ENCODE measurements at places on chromosomes 4 and X. TPM values are rescaled to one million over a fixed set of nuclear protein-coding genes. Genes with fewer than 3 reads are reported as not detected.

Gene F8A3
- 2.0 TPM for polyA plus RNA-seq

Gene IRS4
- polyA plus RNA-seq: not detected

Gene MAGEB6
- polyA plus RNA-seq: not detected

Gene CPZ
- polyA plus RNA-seq: 8.2 TPM

Gene TCEAL8
- polyA plus RNA-seq: 57.6 TPM

Gene OPRPN
- polyA plus RNA-seq: not detected

Gene RNF150
- polyA plus RNA-seq: 6.6 TPM

Gene POU4F2
- not detected for polyA plus RNA-seq

Gene IGSF1
- not detected for polyA plus RNA-seq

Gene MSANTD1
- 0.07 TPM for polyA plus RNA-seq

Gene SYTL4
- polyA plus RNA-seq: 1.6 TPM

Gene HOPX
- polyA plus RNA-seq: 2.0 TPM

Gene KIAA1210
- polyA plus RNA-seq: not detected

Gene PI4K2B
- polyA plus RNA-seq: 7.6 TPM

Gene EXOC1L
- polyA plus RNA-seq: not detected

Gene PPARGC1A
- 0.03 TPM for polyA plus RNA-seq

Gene YY2
- 2.5 TPM for polyA plus RNA-seq

Gene UGT8
- polyA plus RNA-seq: not detected

Gene PCDH7
- polyA plus RNA-seq: 27.8 TPM

Gene ART3
- polyA plus RNA-seq: 0.30 TPM

Gene CDKL5
- polyA plus RNA-seq: 2.7 TPM

Gene FGF2
- polyA plus RNA-seq: 12.9 TPM

Data from IMR-90 (cell line).